ENCODE measurements at places on chromosomes 1 and 21.

GRCh38 chr1:151811181-151811580, 6.0 kb upstream of the LINGO4 start:
- no peak for DNase-seq

DNA sequence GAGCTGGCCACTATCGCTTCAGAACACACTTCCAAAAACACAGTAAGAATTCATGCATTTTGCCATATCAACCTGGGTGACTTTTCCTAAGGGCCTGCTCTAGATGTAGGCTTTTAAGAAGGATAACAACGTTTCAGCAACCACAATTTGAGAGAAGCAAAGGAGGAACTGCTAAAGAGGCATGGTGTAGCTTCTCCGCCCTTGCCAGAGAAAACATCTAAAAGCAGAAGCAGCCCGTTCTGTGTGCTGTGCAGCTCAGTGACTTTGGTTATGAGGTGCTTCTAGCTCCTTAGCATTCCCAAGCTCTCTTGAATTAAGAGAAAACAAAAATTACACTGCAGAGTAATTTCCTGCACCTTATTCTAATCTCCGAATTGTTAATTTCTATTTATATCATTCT, 2.7 kb downstream of the PER3 start:
- peak; percentile 34 for DNase-seq

- DNase-seq = no peak
Observed at GRCh38 chr1:117466761-117467160, 99.5 kb downstream of the MAN1A2 start.

DNA sequence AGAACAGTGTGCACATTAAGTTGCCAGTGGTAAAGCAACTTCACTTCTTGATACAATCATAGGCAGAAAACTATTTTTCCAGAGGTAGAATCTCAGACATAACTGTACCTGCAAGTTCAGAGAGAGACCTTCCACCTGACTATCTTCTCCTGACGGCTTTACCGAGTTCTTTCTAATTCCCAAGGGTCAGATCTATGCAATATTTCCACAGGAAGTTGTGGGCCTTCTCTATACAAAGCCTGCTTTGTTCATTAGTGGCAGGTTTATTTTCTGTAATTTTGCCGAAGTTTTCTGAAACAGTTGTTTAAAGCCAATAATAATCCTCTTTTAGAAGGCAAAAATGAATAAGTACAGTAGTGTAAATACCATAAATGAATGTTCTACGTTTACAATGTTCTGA, 58.2 kb upstream of the RCC1 start:
- no peak for DNase-seq

- no peak for DNase-seq
Observed at GRCh38 chr1:110617116-110617515, 11.0 kb upstream of the KCNA2 start.

- DNase-seq = no peak
Observed at GRCh38 chr21:46095814-46096595, 1.9 kb upstream of the COL6A2 start.
